Heart left ventricle (tissue), 16 donors: ENCODE measurements at places on chromosomes 4 and X.
A peak's percentile ranks its signal among the peaks of the same experiment; 100 is the strongest.

DNA sequence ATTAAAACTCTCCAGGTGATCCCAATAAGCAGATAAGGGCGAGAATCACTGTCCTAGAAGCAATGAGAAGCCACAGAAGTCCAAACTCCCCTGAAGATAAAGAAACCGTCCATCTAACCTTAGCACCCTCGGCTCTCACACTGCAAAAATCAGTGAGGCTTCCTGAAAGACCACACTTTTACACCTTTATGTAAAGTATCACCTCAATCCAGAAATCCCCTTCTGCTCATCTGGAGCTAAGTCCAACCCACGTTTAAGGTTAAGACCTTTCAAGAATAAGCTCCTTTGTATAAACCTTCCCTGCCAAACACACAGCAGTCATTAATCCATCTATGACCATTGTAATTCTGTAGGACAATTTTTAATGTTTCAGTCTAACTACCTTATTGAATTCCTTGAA lies 41.7 kb downstream of the LIN54 start:
- no peak for DNase-seq

DNA sequence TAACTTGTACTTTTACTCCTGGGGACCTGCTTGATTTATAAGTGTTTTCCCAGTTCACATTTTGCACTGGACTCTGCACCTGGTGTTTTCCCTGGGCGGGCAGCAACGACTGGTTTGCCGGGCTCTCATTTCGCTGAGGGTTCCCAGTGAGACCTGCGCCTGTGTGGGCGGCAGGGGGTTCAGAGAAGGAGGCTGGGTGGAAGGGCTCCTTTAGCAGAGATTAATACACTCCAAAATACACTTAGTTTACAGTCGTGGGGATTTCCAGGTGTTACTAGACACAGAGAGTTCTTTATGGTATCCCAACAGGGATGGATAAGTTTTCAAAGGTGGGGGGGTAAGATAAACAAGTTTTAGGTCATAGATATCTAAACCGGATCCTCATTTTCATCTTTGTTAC lies 53.0 kb upstream of the SHISA3 start:
- no peak for DNase-seq

GRCh38 chrX:45515262-45516215 lies 314.9 kb upstream of the DIPK2B start:
- peak; percentile 51 for DNase-seq

DNA sequence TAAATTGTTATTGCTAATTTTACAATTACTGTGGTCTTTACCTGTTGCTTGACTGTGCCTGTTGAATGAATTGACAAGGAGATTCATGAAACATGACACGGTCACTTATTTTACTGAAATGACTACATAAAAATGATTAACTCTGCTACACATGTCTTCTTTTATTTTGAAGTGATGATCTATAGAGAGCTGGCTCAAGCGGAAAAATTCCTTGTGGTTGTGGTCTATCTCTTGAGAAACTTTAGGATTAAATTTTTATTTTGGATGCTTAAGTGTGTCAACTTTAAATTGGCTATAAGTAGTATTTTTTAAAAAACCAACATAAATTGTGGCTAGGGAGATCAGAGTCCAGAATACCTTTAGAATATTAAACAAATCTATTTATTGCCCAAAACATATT lies 131.8 kb upstream of the PITX2 start:
- no peak for DNase-seq

DNA sequence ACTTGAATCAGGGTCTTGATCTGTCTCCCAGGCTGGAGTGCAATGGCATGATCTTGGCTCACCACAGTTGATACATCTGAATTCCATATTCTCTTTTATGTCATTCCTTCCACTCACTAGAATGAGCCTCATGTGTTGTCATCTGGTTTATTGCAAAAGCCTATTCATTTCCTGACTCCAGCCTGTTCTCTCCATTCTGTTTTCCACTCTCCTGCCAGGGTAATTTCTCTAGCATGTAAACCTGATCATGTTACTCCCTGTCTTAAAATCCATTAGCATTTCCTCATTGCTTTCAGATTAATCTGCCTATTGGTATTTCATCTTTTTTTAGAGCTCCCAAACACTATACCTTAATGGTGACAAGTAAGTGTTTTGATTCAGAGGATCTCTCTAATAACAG lies 4.3 kb upstream of the DDX60L start:
- no peak for DNase-seq

DNA sequence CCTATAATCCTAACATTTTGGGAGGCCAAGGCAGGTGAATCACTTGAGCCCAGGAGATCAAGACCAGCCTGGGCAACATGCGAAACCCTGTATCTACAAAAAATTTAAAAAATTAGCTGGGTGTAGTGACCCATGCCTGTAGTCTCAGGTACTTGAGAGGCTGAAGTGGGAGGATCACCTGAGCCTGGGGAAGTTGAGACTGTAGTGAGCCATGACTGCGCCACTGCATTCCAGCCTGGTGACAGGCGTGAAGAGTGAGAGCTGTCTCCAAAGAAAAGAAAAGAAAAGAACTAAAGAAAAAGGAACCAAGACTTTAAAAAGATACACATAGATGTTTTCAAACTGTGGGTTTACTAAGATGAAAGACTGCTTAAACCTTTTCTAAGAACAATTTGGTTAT lies 129.0 kb downstream of the SPCS3 start:
- DNase-seq, result no peak

DNA sequence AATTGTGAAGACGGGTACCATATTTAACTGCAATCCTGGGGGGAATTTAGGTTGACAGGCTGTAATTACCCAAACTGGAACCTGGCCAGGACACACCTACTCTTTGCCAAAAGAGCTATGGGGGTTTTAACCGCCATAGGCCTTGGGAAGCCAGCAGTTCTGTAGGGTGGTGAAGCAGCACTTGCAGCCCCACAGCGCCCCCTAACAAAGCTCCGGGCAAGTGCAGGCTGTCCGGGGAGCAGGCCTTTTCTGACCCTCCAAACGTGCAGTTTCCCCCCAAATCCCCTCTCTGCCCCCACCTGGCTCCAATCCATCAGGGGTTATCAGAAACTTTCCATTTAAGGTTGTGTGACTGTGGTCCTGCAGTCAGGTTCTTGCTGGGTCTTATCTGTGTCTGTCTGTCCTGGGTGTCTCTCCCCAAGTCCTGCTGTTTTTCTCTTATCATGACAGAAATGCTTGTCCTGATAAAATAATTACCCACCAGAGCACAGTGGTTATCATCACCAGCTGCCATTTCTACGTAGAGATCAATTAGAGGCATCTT lies 350.9 kb downstream of the MID1IP1 start:
- no peak for DNase-seq

GRCh38 chrX:35340465-35340864 lies 397.9 kb downstream of the FAM47B start:
- no peak for DNase-seq

DNA sequence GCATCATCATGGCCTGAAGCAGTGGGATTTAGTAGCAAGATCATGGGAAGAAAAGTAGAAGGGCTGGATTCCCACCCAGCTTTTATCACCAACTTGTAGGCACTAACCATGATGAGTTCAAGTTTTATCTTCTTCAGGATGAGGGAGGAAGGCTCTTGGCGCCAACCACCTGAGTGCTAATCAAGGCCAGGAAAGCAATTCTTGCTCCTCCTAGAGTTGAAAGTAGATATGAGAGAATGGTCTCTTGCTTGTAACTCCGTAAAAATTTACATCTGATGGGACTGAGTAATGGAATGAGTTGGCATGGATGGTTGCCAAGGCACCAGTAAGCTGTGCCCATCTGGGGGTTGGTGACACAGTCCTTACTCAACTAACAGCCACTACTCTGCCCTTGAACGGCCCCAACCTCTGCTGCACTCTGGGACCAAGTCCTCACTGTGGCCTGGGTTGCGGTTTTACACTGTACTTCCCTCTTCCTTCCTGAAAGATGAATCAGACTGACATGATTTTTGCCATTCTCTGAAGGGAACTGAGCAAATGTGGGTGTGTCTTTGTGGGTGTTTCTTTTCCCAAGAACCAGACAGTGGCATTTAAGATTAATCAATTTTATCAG lies 39.4 kb upstream of the NDP start:
- DNase-seq, result no peak

GRCh38 chr4:156598138-156598681 lies 373.4 kb downstream of the PDGFC start:
- peak; percentile 55 for DNase-seq

- DNase-seq, result no peak
Measured at GRCh38 chrX:34768290-34768689, 111.2 kb upstream of the TMEM47 start.

DNA sequence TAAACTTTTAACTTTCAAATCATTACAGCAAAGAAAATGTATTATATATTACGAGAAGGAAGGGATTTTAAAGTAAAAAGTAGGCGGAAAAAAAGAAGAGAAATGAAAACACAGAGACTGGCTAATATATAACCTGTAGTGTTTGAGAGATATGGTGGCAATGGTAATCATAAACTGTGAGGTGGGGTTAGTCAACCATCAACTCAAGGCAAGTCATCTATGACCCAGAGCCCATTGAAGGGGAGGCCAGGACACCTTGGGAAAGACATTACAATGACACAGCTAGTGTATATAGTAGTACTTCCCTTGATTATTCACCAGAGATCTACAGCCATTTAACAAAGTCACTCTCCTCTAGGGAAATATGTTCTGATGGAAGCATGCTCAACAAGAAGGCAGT lies 423.9 kb upstream of the PITX2 start:
- no peak for DNase-seq

DNA sequence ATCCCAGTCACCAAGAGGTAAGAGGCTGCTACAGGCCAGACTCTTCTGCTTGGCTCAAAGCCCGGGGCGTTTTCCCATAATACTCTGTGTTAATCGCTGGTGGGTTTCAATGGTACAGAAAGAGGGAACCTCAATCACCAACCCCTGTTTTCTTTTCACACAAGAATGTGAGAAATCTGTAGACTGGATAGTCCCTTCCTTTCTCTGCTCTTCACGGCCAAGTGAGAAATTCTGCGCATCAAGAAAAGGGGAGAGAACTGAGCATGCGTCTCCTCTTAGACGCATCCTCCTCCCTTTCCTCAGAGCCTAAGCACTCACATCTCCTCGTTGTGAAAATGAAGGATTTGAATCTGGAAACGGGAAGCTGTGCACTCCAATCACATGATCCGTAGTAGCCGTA lies 64.7 kb downstream of the CLNK start:
- no peak for DNase-seq

DNA sequence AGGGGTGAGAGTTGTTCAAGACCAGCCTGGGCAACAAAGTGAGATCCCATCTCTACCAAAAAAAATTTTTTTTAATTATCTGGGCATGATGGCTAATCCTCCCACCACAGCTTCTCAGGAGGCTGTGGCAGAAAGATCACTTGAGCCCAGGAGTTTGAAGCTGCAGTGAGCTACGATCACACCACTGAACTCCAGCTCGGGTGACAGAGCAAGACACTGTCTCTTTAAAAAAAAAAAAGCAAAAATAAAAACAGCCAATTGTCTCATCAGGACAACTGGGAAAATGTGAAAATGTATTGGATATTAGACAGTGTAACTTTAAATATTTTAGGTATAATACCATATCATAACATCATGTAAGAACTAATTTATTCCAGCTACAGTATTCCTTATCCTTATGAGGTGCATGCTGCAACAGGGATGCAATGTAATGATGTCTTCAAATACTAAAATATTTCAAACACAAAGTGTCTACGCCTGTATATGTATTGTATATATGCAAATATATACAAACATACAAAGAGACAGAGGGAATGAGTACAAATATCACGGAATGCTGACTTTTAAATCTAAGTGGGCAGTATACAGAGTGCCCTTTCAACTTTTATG lies 17.2 kb downstream of the FAM13A start:
- no peak for DNase-seq

- no peak for DNase-seq
Measured at GRCh38 chrX:31931225-31931624, 859.4 kb upstream of the FTHL17 start.

GRCh38 chr4:91116861-91117260 lies 989.7 kb downstream of the CCSER1 start:
- DNase-seq, result no peak

DNA sequence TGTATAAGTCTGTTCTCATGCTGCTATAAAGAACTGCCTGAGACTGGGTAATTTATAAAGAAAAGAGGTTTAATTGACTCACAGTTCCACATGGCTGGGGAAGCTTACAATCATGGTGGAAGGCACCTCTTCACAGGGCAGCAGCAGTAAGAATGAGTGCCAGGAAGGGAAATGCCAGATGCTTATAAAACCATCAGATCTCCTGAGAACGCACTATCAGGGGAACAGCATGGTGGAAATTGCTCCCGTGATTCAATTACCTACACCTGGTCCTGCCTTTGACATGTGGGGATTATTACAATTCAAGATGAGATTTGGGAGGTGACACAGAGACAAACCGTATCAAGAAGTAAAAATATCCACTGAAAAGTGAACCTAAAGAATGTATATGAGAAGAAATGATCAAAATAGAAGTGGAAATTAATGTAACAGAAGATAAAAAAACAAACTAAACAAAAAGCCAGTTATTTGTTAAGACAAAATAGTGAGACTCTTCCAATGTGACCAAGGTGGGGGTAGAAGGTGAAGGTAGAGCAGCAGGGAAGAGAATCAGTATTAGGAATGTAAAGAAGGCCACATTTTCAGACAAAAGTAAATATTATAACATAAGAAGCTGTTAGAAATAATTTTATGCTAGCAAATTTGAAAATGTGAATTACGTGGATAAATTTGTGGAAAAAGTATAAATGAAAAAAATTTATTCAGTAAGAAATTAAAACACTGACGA lies 372.9 kb downstream of the NKX6-1 start:
- no peak for DNase-seq

DNA sequence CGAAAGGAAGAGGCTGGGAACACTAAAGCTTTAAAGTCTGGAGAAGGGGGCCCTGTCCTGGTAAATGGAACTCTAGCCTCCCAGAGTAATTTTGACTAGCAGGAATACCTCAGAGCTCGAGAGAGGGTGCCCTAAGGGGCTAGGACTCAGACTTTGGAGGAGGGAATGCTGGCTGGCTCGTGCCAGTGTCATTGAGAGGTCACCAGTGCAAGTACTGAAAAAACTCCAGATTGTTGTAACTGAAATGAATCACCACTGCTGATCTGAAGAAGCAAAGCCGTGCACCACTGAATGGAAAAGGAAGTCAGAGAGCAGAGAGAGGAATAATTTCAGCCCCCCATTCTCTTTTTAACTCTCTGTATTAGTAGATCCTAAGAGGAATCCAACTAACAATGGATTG lies 690.2 kb downstream of the FAT4 start:
- DNase-seq, result no peak

GRCh38 chrX:153468008-153468580 lies 2.3 kb downstream of the HAUS7 start:
- DNase-seq, result peak; percentile 61

GRCh38 chrX:45200741-45201234 lies at the start of gene DIPK2B:
Gene DIPK2B (minus strand): TSS chrX:45200876. CDS start chrX:45200826, 50 bp downstream.
- DNase-seq, result peak; percentile 70
